ENCODE measurements at places on chromosomes 3 and 15.

GRCh38 chr3:52859686-52860423, 25.0 kb upstream of the MUSTN1 start:
- DNase-seq = no peak

DNA sequence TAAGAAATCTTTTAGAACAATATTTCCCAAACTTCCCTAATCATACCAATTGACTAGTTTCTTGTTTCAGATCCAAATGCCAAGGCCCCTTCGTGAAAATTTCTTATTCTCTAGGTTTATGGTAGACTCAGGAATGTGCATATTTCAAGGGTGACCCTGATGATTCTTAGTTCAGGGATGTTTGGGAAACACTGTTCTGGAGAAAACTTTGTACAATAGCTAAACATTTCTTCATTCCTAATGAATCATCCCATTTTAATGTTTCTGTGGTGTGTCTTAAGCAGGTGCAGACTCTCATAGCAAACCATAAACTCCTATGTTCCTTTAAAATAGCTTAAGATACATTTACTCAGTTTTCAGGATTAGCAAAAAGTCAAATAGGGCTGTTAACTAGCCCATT, 314.5 kb downstream of the TIGIT start:
- no peak for DNase-seq

GRCh38 chr3:130786306-130786705, 39.7 kb upstream of the PIK3R4 start:
- DNase-seq = no peak

GRCh38 chr3:56862352-56863062, 60.8 kb upstream of the ARHGEF3 start:
- no peak for DNase-seq
